CD4-positive, alpha-beta T cell treated with Interferon alpha-2 for 1 hour (primary cell): ENCODE measurements at places on chromosomes 1 and 21.
A peak's percentile ranks its signal among the peaks of the same experiment; 100 is the strongest.

DNA sequence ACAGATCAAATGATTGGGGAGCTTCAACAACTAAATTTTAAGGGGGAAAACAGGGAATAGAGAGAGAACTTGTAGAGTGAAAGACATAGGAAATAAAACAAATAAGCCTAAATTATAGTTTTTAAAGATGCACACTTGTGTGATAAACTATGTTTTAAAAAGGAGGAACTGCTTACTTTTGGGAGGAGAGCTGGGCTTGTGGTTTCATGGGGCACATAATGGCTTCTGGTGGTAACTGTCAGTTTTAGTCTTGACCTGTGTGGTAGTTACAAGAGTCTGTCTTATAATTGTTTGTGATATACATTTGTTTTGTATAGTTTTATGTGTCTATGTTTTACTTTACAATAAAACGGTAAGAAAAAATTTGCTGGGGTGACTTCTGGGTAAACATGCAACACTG is 165.3 kb downstream of the COL24A1 start:
- no peak for DNase-seq

GRCh38 chr21:44579056-44579832 is 1.2 kb downstream of the KRTAP10-5 start:
- no peak for DNase-seq

DNA sequence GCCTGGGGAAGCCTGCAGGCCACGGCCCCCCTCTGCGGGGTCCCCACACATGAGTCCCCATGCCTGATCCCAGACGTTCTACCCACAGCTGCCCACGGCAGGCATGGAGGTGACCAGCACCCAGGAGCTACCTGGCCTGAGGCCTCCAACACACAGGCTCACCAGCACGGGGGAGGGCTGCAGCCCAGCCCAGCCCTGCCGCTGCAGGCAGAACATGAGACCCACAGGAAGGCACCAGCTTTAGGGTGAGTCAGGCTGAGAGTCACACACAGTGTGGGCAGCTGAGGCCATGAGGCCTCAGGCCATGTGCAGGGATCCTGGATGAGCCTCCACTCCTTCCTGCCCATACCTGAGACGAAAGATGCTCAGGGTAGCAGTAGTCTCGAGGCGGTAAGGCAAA is 121.1 kb downstream of the PSMG1 start:
- DNase-seq, result no peak

DNA sequence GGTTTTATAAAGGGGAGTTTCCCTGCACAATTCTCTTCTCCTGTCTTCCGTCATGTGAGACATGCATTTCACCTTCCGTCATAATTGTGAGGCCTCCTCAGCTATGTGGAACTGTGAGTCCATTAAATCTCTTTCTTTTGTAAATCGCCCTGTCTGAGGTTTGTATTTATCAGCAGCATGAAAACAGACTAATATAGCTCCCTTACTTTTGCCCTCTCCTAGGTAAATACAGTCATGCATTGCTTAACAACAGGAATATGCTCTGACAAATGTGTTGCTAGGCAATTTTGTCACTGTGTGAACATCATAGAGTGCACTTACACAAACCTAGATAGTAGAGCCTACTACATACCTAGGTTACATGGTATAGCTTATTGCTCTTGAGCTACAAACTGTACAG is 616.8 kb downstream of the RWDD3 start:
- no peak for DNase-seq

GRCh38 chr1:40630488-40631223 is 34.8 kb downstream of the RIMS3 start:
- DNase-seq, result peak; percentile 18

DNA sequence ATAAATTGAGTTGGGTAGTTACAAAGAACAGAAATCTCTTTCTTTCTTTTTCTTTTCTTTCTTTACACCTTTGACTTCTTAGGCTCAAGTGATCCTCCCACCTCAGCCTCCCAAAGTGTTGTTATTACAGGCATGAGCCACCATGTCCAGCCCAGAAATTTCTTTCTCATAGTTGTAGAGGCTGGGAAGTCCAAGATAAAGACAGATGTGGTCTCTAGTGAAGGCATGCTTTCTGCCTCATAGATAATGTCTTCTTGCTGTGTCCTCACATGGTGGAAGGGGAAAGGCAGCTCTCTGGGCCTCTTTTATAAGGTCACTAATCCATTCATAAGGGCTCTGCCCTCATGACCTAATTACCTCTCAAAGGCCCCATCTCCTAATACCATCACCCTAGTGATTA is 64.0 kb upstream of the DNAJC6 start:
- no peak for DNase-seq

DNA sequence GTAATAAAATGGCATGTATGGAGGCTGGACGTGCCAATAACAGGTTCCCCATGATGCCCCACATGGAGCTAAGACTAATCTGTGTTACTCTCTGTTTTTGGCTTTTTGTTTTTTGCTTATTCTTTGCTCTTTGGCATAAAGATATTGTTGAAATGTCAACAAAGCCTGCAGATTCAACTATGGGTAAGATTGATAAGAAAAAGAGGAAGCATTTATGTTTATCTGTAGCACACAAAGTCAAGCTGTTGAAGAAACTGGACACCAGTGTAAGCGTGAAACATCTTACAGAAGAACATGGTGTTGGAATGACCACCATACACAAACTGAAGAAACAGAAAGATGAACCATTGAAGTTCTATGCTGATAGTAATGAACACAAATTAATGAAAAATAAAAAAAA is 402.7 kb downstream of the LTN1 start:
- no peak for DNase-seq

GRCh38 chr1:203663294-203663693 is 36.7 kb downstream of the ATP2B4 start:
- DNase-seq, result no peak

DNA sequence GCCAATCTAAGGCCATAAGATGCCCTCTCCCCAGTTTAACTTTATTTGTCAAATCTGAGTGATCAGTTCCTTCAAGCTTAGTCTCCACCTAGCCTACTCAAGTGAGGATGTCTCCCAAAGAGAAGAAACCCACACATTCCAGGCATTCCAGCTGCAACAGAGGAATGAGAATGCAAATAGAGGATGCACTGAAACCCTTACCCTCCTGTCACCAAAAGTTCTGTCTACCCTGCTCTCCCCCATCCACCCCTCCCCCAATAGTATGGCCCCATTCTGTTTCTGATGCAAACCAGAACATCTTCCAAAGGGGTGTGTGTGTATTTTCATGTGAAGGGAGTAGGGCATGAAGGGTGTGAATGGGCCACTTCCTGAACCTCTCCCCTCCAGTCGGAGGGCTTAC is 3.0 kb downstream of the DUSP23 start:
- DNase-seq, result no peak

DNA sequence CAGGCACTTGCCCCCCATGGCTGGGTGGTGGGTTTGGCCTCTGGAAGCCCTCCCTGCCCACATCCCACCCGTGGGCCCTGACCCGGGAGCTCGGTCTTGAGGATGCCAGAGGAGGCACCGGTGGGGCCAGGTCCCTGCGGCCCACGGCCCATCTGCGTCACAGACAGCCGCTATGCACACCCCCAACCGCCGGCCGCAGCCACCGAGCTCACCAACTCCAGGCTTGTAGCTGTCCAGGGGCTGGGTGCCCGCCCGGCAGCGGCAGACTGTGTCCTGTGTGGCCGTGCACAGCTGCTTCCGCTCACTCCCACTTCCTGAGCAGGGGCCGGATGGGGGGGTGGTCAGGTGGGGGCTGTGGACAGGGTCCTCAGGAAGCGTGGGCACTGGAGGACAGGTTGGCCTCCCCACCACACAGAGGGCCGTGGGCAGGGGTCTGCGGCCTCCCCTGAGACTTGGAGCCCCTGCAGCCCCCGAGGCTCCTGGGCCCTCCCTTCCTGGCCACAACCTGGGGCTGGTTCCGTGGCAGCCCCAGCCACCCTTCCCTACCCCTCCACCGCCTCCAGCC is 1.1 kb downstream of the TNFRSF4 start:
- peak; percentile 55 for DNase-seq

GRCh38 chr1:29186707-29187106 is 5.0 kb upstream of the SRSF4 start:
- no peak for DNase-seq

DNA sequence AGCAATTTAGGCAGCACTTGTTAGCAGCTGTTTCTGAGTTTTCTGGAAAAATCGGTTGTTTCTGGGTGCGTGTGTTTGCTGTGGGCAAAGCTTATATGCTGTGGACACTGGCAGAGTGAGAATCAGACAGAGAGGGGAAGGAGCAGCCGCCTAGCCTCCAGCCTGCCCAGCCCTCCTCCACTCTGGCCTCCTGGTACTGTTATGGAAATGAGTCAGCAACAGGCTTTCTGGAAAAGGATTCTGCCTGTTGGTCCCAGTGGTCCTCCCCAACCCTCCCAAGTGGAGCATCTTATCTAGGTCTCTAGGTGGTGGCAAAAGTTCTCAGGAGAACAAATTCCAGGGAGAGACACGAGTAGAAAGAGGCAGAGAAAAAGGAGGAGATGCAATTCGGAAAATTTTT is 42.2 kb upstream of the GOLT1A start:
- no peak for DNase-seq
